Subcutaneous preadipocyte (primary cell): ENCODE measurements at places on chromosomes 1 and 21. TPM values are rescaled to one million over a fixed set of nuclear protein-coding genes. Genes with fewer than 3 reads are reported as not detected.

TTLL7 gene
- total RNA-seq = 4.4 and 5.3 TPM in 2 replicates

CR1L gene
- not detected in 2 replicates for total RNA-seq

CTSK gene
- 196 and 415 TPM in 2 replicates for total RNA-seq

NBPF4 gene
- total RNA-seq = not detected in 2 replicates
